ENCODE measurements at places on chromosomes 5 and 9.

GRCh38 chr5:59709346-59709821 is 184.1 kb downstream of the PDE4D start:
- DNase-seq, result no peak

DNA sequence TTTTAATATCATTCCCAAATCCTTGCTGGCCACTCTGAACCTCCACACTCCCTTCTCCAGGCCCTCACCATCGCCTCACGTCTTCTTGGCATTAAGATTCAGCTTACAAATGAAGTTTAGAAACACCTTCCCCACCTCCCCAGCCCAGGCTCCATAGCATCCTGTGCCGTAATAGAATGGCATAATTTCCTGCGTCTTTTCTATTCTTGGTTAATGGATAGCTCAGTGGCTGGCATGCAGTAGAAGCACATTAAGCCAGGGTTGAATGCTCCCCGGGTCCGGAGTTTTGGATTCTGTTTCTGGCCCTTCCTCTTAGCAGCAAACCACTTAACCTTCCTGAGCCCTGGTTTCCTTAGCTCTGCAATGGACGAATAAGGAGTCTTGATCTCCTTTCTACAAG is 13.8 kb downstream of the WWC1 start:
- no peak for DNase-seq

GRCh38 chr9:113395000-113395861 is 5.9 kb downstream of the ALAD start:
- DNase-seq, result no peak

- DNase-seq, result no peak
Measured at GRCh38 chr9:108743901-108744371, 111.8 kb downstream of the ACTL7B start.

- DNase-seq, result no peak
Measured at GRCh38 chr9:90047828-90048227, 443.0 kb downstream of the GADD45G start.

DNA sequence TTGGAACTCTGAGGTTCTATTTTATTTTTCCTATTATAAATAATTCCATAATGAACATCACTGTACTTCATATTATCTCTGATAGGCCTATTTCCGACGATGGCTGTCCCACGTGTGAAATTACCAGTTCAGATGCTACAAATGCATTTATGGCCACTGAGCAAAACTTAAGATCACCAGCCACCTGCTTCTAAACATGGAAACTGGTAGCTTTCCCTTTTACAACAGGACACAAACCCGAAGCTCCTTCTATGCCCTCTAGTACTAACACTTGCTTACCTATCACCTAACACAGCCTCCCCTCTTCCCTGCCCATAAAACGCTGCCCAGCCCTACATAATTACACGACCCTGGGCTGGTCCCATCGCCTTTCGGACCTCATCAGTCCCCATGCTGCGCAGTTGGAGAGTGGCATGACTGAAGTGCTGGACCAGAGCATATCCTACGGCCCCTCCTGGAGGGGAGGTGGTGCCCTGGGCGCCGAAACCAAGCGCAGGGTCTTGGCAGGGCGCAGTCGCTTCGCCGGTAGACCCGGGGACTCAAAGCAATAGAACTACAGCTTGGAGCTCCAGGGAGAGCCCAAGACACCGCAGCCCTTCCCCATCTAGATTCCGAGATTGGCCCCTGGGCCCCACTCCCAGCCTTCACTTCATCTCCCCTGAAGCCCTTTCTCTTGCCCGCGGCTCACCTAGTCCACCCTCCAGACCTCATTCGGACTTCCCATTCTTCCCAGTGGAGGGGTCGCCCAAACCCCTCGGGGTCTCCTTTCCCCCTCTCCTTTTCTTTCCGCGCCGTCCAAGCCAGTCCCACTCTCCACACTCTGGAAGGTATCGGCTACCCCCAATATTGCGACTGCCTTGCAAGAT is 1.0 kb upstream of the SAP30L start:
- DNase-seq, result no peak

- DNase-seq, result no peak
Measured at GRCh38 chr5:127602481-127602880, 46.4 kb upstream of the CTXN3 start.

- DNase-seq, result no peak
Measured at GRCh38 chr9:137457406-137458193, 1.5 kb downstream of the NSMF start.

DNA sequence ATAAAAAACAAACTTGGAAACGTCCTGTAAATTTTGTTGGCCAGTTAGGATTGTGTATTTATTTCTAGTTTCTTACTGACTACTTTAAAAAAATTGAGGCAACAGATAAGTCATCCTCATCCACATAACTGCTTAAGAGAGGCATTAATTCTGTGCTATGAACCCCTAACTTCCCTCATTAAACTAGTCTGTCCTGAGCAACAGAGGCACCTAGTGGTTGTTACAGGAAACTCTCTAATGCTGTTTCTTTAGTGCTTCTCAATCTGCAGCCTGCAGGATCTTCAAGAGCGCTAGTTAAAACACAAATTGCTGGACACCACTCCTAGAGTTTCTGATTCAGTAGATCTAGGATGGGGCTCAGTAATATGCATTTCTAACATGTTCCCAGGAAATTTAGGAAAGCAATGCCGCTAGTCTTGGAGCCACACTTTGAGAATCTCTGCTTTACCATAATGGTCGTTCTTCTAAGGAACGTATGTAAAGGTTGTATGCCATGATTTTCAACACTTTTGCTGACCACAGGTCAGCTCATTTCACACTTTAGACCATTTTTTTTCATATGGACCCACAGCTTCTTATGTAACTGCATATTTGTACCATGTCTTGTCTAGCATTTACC is 410.1 kb upstream of the SMARCA2 start:
- no peak for DNase-seq

GRCh38 chr5:139414581-139415130 is 10.8 kb upstream of the SPATA24 start:
- DNase-seq, result no peak

DNA sequence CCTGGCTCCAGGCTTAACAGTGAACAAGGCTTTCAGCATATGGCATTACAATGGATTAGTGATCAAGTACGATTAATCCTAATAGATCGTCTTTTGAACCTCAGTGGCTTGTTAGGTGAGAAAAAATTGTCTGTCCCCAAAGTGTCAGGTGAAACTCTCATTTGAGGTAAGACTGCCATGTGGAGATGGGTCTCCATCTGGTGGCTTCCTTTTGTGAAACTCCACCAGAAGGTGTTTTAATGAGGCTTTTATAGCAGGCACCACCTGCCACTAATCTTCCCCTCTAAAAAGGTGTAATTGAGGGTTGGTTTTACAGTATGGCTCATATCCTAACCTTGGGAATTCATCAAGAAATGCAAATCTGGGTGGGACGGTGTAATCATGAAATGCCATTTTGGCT is 471.1 kb upstream of the MPDZ start:
- DNase-seq, result no peak

DNA sequence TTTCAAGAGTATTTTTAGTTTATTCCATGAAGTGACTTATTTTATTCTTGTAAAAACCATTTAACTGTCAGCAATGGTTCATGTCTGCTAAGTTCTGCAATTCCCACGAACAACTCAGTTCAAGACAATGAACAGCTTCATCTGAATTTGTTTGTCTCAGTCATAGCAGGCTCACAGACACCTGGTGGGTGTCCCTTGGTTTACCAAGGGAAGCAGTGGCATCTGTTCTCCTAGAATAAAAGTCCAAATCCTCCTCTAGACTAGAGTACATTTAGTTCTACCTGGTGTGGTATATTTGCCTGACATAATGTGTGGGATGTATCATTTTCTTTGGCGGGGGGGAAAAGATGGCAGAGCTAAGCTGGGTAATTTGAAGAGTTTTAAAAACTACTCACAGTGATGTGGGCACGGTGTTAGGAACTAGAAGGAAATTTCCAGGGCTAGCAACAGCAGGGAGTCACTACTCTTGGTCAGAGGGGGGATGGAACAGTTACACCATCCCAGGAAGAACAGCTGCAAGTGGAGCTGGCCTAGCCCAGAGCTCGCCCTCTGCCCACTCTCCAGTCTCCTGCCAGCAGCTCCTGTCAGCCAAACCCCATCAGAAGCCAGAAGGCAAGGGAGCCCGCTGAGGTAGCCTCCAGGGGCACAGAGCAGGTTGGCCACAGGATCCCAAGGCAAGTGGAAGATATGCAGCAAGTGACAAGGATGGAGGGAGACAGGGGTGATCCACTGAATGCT is 100.3 kb downstream of the PJA2 start:
- DNase-seq, result no peak

DNA sequence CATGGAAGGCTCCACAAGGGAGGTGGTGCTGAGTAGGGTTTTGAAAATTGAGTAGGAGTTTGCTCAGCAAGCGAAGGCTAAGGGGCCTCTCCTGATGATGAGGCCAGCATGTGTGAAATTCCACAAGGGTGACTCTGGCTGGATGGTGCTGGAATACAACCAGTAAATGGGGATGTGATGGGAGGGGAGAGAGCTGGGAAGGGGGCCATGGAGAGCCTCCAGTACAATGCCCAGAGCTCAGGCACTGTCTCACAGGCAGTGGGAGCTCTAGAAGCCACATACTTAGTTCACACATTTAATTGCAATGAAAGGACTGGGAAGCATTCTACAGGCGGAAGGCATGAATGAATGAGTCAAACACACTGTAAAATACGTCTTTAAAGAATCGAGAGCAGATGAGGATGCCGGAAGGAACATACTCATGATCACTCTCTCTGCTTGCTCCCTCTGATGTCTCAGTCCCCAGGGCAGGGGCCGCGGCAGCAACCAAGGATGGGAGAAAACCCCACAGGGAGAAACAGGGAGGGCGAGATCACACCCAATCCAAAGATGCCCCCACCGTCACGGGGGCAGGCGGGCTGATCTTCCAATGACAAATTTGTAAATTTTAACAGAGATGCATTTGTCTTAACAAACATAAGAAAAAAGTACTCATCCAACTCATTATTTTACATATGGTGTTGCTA is 261.0 kb downstream of the NSG2 start:
- DNase-seq, result no peak

GRCh38 chr5:169384661-169385060 is 83.7 kb upstream of the SLIT3 start:
- DNase-seq, result no peak

GRCh38 chr5:157546456-157547100 is 29.0 kb downstream of the ADAM19 start:
- DNase-seq, result no peak

DNA sequence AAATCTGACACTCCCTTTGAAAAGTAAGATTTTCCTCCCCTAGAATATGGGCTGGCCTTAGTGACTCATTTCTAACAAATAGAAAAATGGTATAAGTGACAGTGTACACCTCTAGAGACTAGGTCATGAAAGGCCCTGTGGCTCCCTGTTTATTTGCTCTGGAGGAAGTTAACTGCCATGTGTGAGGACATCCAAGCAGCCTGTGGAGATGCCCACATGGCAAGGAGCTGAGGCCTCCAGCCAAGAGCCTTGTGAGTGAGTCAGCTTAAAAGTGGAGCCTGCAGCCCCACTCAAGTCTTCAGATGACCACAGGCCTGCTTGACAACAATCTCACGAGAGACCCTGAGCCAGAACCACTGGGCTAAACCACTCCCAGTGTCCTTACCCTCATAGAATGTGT is 128.1 kb upstream of the LHFPL2 start:
- DNase-seq, result no peak

- DNase-seq, result no peak
Measured at GRCh38 chr5:133242221-133242835, 190.5 kb downstream of the HSPA4 start.

DNA sequence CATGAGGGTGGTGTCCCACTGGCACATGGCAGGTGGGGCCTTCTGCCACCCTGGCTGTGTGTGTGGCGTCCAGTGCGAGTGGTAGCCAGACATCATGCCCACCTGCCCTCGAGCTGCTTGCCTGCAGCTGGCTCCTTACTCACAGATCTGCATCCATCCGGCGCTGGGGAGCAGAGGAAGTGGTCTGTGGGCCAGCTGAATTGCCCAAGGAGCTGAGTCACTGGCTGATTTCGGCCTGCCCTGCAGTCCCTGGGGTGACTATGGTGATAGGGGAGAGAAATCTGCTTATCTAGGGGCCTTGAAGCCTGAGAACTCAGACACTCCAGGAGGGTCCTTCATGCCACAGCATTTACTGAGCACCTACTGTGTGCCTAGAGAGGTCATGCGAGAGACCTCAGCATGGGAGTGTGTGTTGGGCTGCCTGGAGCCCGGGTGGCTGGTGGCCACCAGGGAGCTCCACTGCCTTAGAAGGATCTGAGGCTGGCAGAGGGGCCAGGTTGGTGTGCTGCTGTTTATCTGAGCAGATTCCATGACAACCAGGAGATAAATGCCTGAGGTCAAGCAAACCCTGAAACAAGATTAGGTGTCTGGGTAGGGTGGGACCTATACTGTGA is 57.1 kb downstream of the SLC22A5 start:
- peak; percentile 89 for DNase-seq

GRCh38 chr9:101702257-101702656 is 36.2 kb downstream of the GRIN3A start:
- no peak for DNase-seq

GRCh38 chr5:39209924-39210323 is 9.4 kb downstream of the FYB1 start:
- no peak for DNase-seq

GRCh38 chr5:54822324-54822687 is 163.1 kb downstream of the ESM1 start:
- DNase-seq, result no peak

DNA sequence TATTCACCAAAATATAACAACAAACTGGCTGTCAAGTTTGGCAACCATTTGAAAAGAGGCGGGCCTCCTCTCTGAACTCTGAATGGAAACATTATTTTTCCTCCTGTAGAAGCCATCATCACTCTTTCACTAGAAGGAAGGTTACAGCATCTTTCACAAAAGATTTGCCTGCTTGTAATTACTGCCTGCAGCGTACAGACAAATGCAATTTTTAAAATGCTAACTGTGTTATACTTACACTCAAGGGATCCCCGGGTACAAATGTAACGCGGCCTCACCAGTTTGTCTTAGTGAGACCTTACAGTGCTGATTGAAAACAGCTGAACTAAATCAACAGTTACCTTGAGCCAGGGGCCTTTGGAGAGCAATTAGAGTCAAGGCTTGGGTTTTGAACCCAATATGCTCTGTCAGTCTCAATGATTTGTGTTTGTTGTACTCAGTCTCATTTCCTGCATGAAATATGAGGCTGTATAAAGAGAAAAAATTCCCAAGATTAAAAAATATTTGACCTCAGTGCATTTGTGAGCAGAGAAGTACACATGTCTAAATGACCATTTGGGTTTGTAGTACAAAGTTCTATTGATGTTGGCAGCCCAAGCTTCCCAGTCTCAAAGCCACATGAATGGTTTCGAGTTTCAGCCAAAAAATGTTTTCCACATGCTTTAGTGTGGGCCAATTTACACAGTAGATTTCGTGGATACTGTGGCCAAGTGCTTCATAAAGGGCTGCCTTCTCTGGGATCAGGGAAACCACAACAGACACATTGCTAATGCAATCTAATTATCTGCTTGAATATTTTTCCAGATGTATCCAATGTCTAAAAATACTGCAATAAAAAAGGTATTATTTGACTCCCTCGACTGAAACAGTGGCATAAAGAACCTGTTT is 500.0 kb downstream of the SPATA31D1 start:
- peak; percentile 94 for DNase-seq

Measured in stromal cell of bone marrow (primary cell).